ENCODE measurements at places on chromosomes 4 and X. TPM values are rescaled to one million over a fixed set of nuclear protein-coding genes. Genes with fewer than 3 reads are reported as not detected.

Gene TMEM271
- 0.25 TPM for total RNA-seq

Gene PRSS12
- 15.0 TPM for total RNA-seq

Gene IL13RA2
- 0.74 TPM for total RNA-seq

Gene TRIM60
- total RNA-seq = not detected

Gene DDX3X
- total RNA-seq = 202 TPM

DNA sequence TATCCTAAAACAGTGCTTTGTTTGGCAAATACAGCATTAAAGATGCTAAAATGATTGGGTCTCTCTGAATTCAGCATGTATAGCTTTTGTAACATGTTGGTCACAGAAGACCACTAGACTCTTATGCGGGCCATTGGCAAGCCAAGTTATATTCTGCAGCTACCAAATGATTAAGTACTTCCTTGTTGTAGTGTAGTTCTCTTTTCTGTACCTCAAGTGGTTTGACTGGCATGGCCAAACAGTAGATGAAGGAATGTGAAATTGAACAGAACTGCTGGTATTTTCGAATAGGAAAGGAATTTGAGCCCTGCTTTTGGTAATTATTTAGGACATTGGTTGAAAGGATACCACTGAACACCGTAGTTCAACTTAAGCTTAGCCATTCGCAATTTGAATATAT, 193.9 kb upstream of the GPC4 start:
- H3K27ac ChIP-seq = no peak overlapping the region
- no peaks in the 10 kb centered on the region for H3K27me3 ChIP-seq
- H3K36me3 ChIP-seq = no peaks in the 10 kb centered on the region
- DNase-seq = no peak

DNA sequence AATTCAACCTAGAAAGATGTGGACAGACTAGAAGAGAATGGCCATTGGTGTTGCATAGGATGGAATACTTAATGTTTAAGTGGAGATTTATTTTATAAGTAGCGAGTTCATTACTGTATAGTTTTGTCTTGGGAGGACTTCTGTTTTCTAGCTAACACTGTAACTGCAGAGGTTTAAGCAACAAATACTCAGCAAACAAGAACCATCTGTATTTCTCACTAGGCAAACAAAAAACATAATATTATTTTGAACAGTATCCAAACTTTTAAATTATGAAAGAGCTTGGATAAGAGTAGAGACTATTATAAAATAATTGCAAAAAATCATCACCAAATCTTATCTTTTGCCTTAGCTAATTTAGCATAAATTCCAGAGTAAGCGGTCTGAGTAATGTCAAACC, 121.1 kb downstream of the GLRA3 start:
- H3K4me1 ChIP-seq = no peaks in the 10 kb centered on the region
- no peak overlapping the region for H3K27ac ChIP-seq
- DNase-seq = no peak
- no peak overlapping the region for H3K4me3 ChIP-seq
- no peaks in the 10 kb centered on the region for H3K27me3 ChIP-seq
- H3K36me3 ChIP-seq = no peaks in the 10 kb centered on the region

DNA sequence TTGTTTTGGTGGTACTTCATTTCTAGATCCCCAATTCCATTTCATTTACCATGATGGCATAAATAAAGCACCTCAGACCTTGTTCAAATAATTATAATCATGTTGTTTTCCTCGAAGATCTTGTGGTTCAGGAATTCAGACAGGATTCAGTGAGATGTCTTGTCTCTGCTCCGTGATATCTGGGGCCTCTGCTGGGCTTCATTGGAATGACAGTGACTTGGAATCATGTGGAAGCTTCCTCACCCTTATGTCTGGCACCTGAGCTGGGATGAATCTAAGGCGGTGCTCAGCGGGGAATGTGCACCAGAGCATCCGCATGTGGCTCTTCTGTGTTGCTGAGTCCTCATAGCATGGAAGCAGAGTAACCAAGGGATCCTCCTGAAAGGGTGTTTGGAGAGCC, 132.2 kb downstream of the VEGFC start:
- H3K36me3 ChIP-seq = no peaks in the 10 kb centered on the region
- H3K4me1 ChIP-seq = peaks cover 6% of the 10 kb centered on the region
- H3K4me3 ChIP-seq = no peak overlapping the region
- H3K27ac ChIP-seq = no peak overlapping the region

GRCh38 chrX:32599156-32599555, 612.2 kb downstream of the DMD start:
- H3K36me3 ChIP-seq = no peaks in the 10 kb centered on the region
- H3K4me3 ChIP-seq = no peak overlapping the region
- H3K27ac ChIP-seq = no peak overlapping the region
- H3K27me3 ChIP-seq = no peaks in the 10 kb centered on the region

DNA sequence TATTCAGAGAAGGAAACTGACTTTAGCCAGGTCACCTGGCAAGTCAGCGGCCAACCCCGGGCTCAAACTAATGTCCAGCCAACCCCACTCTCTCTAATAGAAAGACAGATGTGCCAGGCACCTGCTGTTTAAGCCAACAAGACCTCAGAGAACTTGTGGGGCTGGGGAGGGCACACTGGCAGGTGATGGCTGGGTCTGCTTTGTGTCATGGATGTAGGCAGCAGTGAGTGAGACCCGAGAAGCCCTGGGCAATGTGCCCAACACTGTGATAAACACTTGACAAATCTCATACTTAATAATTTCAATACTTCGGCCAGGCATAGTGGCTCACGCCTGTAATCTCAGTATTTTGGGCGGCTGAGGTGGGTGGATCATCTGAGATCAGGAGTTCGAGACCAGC, 9.0 kb upstream of the CD99L2 start:
- no peaks in the 10 kb centered on the region for H3K27me3 ChIP-seq
- no peak overlapping the region for H3K4me3 ChIP-seq
- no peaks in the 10 kb centered on the region for H3K36me3 ChIP-seq
- H3K27ac ChIP-seq = no peak overlapping the region
- H3K4me1 ChIP-seq = no peaks in the 10 kb centered on the region
- DNase-seq = no peak

DNA sequence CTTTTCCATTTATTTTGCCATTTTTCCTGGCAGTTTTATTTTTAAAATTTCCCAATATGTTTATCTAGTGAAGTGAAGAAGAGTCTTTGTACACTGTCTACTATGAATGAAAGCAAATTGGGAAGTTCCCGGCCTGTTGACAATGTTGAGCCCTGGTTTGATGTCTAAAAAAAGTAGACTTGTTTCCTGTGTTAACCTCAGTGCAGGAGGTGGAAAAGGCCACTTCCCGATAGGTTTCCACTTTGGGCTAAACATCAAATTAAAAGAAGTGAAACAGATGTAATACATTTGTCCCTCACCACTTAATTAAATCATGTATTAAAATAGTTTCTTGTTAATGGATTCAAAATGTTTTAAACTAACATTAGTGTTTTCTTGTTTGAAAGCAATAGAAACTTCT, 30.0 kb downstream of the BBS12 start:
- DNase-seq = no peak
- H3K27ac ChIP-seq = no peak overlapping the region
- no peak overlapping the region for H3K4me3 ChIP-seq
- H3K36me3 ChIP-seq = no peaks in the 10 kb centered on the region
- H3K4me1 ChIP-seq = no peaks in the 10 kb centered on the region
- no peaks in the 10 kb centered on the region for H3K27me3 ChIP-seq

DNA sequence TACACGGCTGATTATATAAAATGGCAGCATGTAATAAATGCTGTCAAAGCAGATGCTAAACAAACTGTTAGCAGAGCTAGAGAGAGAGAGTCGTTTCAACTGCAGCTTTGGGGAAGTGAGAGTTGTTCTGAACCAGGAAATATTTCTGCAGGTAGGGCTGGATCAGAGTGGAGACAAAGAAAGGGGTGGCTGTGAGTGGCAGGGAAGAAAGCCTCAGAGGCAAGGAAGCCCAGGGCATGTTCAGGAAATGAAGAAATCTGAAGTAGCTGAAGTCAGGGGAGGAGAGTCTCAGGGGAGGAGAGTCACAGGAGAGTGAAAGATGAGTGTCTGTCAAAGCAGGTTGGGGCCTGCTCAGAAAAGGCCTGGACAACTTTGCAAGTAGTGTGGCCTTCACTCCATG, 48.4 kb upstream of the RPS6KA3 start:
- no peak overlapping the region for H3K4me3 ChIP-seq
- H3K36me3 ChIP-seq = no peaks in the 10 kb centered on the region
- H3K27ac ChIP-seq = no peak overlapping the region
- no peaks in the 10 kb centered on the region for H3K4me1 ChIP-seq

- no peak overlapping the region for H3K27ac ChIP-seq
- no peaks in the 10 kb centered on the region for H3K27me3 ChIP-seq
- H3K36me3 ChIP-seq = no peaks in the 10 kb centered on the region
Observed at GRCh38 chrX:39439906-39440798, 638.9 kb downstream of the MID1IP1 start.

DNA sequence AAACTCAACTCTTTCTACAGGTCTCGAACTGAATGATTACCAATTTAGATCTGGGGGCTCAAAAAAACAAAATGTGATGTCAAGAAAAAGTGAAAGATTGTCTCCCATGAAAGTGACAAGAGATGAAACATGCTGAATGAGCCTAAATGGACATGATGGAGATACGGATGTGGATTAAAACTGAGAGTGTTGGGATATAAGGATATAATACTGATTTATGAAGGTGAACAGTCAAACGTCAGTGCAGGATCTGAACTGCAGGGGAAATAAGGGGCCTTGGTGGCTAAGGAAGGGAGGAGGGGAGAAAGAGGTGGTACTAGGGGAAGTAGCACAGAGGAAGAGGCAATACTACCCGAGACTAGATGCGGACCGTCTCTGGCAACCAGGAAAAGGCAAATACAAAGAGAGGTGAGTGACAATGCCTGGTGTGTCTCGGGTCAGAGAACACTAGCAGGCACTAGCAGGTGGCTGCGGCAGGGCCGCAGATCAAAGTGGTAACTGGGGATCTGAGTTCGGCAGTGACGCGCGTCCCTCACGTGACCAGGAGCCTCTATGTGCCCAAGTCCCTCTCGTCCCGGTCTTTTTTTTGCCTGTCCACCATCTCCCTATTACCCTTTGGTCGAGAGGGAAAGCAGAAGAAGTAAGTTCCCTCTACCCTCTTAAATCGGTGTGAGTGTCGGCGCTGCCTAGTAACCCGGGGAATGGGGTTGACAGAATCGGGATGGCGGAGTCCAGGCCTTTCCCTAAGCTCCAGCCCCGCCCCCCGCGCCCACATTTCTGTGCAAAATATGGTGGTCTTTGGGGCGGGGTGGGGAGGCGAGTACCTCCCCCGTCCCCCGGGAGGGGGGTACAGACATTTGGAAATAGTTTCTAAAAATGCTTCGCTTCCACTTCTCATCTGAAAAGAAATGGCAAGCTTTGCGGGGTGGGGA, at the start of gene TCEAL1:
TCEAL1 (plus strand) TSS at position 590 of the 932 bp plus-strand sequence. CDS start 942 bp downstream, outside the sequence.
- peaks cover 12% of the 10 kb centered on the region for H3K4me1 ChIP-seq
- DNase-seq = no peak
- H3K27me3 ChIP-seq = no peaks in the 10 kb centered on the region

- H3K4me1 ChIP-seq = peaks cover 6% of the 10 kb centered on the region
- no peaks in the 10 kb centered on the region for H3K27me3 ChIP-seq
- H3K27ac ChIP-seq = no peak overlapping the region
- DNase-seq = no peak
- H3K36me3 ChIP-seq = no peaks in the 10 kb centered on the region
Observed at GRCh38 chrX:111100191-111100590, 4.2 kb downstream of the PAK3 start.

- peak overlapping the region; percentile 59 for H3K27ac ChIP-seq
- H3K4me1 ChIP-seq = peaks cover 18% of the 10 kb centered on the region
Observed at GRCh38 chrX:13110433-13111324, 66.3 kb upstream of the FAM9C start.

GRCh38 chr4:101287324-101287723, 60.0 kb downstream of the PPP3CA start:
- no peak overlapping the region for H3K4me3 ChIP-seq
- no peaks in the 10 kb centered on the region for H3K36me3 ChIP-seq
- H3K27ac ChIP-seq = no peak overlapping the region
- H3K27me3 ChIP-seq = no peaks in the 10 kb centered on the region
- H3K4me1 ChIP-seq = peaks cover 71% of the 10 kb centered on the region

- no peaks in the 10 kb centered on the region for H3K4me1 ChIP-seq
- no peaks in the 10 kb centered on the region for H3K36me3 ChIP-seq
- no peak for DNase-seq
- H3K4me3 ChIP-seq = no peak overlapping the region
Observed at GRCh38 chrX:115494161-115494560, 66.8 kb upstream of the PLS3 start.

DNA sequence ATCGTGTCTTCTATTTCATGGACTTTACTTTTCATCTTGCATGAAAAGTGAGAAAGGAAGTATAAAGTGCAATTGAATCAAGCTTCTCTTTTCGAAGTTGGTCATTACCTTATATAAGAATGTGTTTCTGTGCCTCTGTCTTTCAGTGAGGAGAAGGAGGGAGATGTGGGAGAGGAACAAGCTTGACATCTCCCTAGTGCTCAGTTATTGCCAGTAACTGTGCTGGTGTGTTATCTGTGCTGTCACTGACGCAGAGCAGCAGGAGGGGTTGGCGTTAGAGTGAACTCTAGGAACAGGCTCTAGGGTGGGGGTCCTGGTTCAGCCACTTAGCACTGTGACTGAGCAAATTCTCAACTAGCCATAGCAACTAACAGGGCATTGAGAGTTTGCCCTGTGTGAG, 34.0 kb upstream of the TBC1D9 start:
- DNase-seq = no peak
- H3K27ac ChIP-seq = no peak overlapping the region
- H3K27me3 ChIP-seq = no peaks in the 10 kb centered on the region
- H3K36me3 ChIP-seq = no peaks in the 10 kb centered on the region
- peaks cover 4% of the 10 kb centered on the region for H3K4me1 ChIP-seq
- no peak overlapping the region for H3K4me3 ChIP-seq

DNA sequence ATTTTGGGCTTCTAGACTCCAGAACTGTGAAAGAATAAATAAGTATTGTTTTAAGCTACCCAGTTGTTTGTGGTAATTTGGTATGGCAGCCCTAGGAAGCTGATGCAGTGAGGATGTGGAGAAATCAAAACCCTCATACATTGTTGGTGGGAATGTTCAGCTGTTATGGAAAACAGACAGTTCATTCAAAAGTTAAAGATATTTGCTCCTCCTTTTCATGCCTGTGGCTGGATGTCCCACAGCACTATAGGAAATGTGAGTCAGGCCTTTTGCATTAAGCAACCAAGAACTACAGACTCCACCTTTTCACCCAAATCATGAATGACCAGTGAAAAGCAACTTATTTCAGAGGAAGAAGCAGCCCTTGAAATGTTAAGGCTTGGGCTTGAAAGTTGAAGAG, 6.7 kb downstream of the BBS12 start:
- no peak for DNase-seq
- no peaks in the 10 kb centered on the region for H3K4me1 ChIP-seq

DNA sequence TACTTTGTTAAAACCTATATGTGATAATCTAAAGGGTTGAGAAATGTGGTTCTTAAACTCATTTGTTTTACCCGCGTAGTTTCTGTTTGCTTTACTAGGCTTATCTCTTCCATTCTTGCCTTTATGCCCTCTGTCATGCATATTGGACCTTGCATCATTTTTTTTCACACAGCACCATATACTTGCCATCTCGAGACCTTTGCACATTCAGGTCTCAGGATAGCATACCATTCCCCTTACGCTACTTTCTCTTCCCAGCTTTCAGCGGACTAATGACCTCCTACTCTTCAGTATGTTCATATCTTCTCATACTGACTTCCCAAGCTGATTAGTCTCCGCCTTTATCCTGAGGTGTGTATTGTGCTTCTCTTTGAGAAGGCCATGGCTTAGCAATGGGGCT, 40.5 kb downstream of the USP38 start:
- no peaks in the 10 kb centered on the region for H3K36me3 ChIP-seq
- no peak overlapping the region for H3K27ac ChIP-seq
- no peak overlapping the region for H3K4me3 ChIP-seq
- H3K27me3 ChIP-seq = no peaks in the 10 kb centered on the region
